ENCODE measurements at places on chromosomes 3 and 15. TPM values are rescaled to one million over a fixed set of nuclear protein-coding genes. Genes with fewer than 3 reads are reported as not detected.

The GRAMD1C gene
- 2.0 TPM for polyA plus RNA-seq

The CNTN6 gene
- not detected for polyA plus RNA-seq

The ITIH4 gene
- 1.4 TPM for polyA plus RNA-seq

The DUOXA2 gene
- polyA plus RNA-seq = not detected

The NOP10 gene
- polyA plus RNA-seq = 492 TPM

The CPNE4 gene
- 0.24 TPM for polyA plus RNA-seq

DNA sequence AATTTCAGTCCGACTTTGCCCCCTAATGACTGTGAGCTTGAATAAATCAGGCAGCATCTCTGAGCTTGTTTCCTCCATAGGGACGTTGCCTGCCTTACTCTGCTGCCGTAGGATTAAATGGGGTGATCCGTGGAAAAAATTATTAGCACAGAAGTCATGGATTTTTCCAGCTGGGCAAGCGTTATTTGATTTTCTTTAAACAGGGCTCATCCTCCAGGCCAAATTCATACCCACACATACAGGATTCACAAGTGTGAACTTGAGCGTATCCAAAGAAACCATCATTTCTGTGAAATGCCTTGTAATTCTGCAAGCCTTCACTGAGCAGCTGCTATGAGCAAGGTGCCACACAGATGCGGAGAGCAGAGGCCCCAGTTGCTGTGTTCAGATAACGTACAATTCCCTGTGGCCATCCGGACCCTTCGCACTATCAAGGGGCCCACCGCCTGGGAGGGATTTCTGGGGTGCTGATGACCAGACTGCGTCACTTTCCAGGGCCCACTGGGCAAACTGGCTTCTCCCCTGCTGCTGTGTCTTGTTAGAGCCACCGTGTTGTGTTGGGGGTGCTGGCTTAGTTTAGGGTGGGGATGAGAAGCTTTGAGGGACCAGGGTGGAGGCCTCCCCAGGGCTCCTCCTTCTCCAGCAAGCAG, 61.4 kb downstream of the MGLL start:
- DNase-seq = no peak

- DNase-seq = no peak
These were observed 1.2 kb downstream of the PRICKLE2 start for GRCh38 chr3:64223791-64224745.

DNA sequence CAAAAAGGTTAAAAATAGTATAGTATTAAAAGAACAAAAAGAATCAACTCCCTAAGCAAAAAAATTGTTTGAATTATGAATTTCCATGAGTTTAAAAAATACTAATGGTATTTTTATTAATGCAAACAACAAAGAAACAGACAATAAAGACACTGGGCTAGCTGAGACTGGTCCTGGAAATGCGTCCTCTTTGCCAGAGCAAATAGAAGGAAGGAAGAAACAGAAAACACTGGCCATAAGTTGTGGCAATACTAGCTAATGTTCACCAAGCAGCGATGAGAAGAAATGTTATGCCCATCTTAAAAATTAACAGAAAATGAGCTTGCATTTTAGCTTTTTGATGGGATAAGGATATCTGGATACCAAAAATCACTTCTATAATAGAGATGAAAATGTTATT, 88.6 kb downstream of the TBL1XR1 start:
- no peak for DNase-seq

DNA sequence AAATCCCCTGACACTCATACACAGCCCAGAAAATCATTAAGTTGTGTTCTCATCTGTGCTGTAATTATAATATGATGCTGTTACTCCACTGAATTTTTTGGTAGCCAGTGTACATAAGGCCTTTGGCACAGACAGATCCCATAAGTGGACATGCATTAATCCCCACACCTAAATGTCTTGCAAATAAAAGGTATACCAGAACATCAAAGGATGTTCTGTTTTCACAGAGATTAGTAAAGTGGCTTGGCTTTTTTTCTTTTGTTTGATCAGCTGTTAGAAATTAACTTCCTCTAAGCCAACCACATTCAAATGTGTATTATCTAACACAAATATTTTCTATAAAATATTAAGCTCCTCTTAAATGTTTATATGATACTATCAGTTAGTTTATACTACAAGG, 2.7 kb downstream of the SST start:
- DNase-seq = no peak

DNA sequence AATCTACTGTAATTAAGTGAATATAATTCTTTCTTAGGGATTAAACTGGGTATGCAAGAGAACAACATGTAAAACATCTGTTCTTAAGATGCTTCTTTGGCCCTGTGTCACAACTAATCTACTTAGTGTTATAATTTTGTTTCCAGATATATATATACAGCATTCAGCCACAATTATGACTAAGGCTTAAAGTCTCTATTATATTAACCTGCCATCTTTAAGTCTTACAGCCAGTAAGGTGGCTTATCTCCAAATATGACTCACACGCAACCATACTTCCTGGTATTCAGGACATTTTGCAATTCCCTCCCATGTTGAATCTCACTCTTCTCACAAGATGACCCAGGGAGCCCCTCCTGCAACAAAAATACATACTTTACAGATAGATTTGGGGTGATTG, 6.6 kb upstream of the KBTBD8 start:
- DNase-seq = no peak

DNA sequence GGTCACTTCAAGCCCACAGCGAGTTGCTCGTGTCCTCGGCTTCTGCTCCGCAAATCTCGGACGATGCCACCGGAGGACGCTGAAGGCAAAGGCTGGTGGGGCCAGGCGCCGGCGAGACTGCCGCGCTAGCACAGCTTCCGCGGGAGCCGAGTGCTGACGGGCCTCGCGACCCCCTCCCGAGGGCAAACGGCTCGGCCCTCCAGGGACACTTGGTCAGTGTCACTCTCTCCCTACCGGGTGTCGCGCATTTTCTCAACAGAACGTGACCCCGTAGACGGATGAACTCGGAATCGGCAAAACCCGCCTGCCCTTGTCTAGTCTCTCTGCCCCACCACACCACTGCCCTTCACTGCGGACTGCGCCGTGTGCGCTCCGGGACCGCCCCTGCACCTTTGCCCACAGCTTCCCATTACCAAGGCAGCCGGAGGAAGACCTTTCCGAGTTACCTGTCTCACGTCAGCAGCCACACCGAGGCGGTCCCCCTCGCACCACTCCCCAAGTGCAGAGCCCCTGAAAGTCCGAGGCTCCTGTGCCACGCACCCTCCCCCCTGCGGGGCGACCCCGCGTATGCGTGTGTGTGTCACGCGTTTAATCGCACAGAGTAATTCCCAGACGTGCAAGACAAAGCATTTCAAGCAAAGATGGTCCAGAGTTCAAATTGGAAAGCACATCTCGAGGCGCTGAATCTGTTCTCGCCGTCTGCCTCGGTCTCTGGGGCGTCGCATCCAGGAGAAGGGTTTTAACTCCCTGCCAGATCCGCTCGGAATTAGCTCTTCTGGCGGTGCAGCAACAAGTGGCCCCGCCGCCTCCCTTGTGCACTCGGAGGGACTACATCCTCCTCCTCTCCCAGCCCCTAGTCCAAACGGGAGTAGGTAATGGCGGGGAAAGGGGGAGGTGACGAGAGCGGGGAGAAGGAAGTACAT, 245.0 kb upstream of the TOPAZ1 start:
- DNase-seq = no peak

DNA sequence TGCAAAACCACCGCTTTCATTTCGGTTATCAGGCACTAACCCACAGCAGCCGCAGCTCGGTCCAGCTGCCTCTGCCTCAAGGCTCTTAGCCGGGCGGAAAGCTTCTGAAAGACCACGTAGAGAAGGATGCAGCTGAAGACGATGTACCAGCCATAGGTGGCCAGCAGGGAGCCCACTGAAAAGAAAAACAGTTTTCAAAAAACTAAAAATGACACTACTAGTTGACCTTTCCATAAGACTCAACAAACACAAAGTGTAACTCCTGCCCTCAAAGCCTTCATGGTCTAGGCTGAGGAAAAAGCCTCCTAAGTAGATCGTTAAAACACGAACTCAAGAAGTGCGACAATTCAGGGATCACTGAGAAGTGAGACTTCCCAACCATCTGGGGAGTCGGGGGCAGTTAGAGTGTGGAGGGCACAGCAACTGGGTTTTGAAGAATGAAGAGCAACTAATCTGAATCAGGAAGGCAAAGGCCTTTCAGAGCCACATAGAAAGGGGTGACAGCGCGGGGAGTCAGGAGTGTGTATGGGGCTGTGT, 716 bp downstream of the SELENOS start:
- no peak for DNase-seq

GRCh38 chr15:29664406-29664805, 157.9 kb downstream of the TJP1 start:
- DNase-seq = no peak

DNA sequence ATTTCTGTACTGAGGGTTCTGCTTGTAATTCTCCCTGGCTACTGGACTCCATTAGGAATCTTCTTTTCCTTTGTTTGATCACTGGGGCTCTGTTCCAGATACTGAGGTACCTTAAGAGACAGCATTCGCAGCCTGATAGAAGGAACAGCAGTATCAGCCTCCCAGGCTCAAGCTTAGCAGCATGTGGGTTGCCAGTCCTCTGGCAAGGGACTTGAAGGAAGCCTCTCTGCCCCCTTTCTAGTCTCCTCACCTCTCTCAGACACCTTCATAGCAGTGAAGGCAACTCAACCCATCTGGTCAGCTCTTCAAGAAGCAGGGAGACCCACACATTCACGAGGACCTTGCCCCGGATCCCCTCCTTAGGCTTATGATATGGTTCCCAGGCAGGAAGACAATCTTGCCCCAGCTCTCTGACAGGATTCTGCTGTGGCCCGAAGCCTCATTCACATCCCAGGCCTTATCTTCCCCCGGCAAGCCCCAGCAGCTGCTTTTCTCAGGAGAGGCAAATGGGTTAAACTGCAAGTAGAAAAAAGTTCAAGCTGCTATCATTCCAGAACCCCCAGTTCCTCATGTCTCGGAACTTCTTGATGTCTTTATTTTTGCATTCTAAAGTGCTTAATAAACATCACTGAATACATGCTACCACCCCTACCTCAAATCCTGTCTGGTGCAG, 153.1 kb downstream of the LIPC start:
- no peak for DNase-seq

DNA sequence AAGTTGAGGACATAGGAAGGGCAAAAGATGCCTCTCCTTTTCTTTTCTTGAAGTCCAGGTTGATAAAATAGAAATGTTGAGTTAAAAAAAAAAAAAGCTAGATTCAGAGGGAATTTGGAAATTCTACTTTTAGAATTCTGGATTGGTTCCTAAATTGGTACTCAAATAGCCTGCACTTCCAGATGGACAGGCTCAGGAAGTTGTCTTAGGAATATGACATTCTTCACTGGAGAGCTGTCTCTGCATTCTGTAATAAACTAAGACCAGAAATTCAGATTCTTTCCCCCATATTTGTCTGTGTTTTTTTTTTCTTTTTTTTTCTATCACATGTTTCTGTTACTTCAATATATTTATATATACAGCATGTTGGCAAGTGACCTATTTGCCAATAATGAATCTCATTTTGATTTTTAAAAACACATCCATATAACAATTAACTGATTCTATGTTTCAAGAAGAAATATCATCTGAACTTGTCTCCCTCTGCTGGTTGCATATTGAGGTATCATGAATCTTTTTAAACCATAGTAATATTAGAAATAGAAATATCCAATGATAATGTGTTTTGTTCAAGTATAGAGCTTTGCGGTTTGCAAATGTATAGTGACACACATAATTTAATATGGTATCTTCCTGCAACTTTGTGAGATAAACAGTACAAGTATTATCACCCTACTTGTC, 8.5 kb upstream of the LSAMP start:
- no peak for DNase-seq
